ENCODE measurements at places on chromosomes 1 and 21.
A peak's percentile ranks its signal among the peaks of the same experiment; 100 is the strongest.

DNA sequence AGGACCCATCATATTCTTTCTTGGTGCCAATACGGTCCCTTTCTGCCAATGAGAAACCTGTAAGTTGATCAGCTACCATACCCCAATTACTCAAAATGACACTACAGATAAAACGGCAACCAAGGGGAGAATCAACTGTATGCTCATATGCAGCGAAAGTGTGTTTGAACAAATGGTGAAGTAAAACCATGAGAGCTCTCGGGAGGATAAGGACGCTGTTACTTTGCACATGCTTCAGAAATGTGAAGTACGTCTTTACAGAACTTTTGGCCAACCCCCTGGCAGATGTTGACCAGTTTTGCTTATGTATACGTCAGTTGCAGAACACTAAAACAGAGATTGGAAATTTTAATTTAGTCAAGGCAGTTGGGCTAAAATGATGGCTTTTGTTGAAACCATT, 79.6 kb downstream of the PROX1 start:
- DNase-seq = no peak

DNA sequence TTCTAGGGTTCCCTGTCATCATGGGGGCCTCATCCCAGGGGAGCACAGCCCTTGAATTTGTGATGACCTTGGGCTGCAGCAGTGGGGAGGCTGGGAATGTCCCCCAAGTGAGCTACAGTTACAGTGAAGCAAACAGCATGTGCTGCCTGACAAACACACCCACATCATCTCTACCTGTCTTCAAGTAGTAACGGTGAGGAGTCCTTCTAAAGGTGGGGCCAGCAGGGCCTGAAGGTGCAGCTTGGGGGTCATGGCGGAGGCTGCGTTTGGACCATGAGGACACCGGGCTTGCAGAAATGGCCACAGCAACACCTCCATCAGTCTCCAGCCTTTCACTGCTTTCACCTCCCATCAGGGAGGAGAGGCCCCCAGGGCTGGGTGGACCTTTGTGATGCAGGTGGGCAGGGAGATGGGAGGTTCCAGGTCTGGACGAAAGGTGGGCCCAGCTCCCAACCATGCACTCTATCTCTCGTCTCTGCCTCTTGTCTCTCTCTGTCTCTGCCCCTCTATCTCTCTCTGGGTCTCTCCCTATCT, 55.7 kb downstream of the WNT9A start:
- DNase-seq = no peak

- DNase-seq = no peak
Observed at GRCh38 chr1:226369110-226369509, 38.8 kb downstream of the PARP1 start.

DNA sequence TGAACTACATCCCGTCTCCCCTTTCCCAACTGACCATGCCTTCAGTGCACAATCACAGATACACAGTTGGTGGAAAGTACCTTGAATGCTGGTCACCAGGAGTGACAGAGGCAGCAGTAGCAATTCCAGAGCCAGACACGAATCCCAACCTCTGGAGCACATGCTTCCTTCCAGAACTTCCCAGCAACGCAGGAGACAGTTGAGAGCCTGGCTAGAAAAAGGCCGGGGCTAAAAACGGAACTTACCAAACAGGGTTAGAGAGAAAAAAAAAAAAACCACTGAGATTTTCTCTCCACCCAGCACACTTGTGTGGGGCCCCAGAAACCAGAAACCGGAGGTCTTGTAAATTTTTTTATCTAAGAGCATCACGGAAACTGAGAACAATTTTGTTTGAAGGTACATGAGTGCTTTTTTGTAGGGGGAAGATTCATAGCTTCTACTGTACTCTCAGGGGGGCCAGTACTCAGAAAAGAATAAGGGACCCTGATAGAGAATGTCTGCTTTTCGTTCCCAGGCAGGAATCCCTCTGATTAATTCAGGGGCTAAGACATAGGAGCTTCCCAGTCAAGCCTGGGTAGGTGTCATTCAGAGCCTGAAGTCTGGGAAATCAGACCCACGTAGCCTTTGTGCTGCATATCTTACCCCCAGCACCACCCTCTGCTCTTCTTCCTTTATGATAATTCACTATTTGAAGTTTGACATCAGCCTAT, at the start of gene CD48:
Gene CD48, minus strand, starts transcription at position 221 of the 710 bp plus-strand sequence. Its CDS starts 59 bp downstream, at position 162.
- peak; percentile 69 for DNase-seq

- DNase-seq = no peak
Observed at GRCh38 chr21:38851101-38851500, 45.4 kb downstream of the ETS2 start.

DNA sequence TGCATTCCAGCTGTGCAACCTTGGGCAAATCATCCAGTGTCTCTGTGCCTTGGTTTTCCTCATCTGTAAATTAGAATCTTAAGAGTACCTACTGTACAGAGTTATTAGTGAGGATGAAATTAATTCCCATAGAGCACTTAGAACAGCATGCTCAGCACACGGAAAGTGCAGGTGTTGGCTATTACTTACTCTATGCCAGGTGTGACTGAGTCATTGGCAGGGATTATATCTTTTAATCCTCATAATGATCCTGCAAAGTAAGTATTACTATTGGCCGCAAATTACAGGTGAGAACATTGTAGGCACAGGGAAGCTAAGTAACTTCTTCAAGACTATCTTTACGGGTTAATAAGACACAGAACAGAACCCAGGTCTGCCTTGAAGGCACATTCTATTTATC, 6.3 kb upstream of the UBE2U start:
- DNase-seq = no peak

- DNase-seq = peak; percentile 51
Observed at GRCh38 chr1:66503841-66504470, 30.0 kb upstream of the SGIP1 start.

DNA sequence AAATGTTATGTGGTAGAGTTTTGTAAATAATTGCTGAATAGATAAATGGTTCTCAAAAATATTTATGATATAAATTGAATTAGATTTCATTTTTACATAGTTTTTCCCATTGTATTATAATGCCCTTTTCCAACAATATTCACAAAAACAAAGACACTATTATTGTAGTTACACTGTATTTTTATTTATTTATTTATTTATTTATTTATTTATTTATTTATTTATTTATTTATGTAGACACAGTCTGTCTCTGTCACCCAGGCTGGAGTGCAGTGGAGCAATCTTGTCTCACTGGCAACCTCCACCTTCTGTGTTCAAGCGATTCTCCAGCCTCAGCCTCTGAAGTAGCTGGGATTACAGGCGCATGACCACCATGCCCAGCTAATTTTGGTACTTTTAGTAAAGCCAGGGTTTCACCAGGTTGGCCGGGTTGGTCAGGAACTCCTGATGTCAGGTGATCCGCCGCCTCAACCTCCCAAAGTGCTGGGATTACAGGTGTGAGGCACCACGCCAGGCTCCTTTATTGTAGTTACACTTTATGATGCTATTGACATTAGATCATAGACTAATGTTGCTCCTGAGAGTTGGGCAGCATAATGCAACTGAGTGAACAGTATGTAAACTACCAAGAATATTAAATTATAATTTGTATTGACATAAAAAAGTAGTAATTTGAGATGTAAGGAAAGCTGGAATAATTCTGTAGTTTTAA, 1430.0 kb upstream of the PRMT6 start:
- DNase-seq = no peak

DNA sequence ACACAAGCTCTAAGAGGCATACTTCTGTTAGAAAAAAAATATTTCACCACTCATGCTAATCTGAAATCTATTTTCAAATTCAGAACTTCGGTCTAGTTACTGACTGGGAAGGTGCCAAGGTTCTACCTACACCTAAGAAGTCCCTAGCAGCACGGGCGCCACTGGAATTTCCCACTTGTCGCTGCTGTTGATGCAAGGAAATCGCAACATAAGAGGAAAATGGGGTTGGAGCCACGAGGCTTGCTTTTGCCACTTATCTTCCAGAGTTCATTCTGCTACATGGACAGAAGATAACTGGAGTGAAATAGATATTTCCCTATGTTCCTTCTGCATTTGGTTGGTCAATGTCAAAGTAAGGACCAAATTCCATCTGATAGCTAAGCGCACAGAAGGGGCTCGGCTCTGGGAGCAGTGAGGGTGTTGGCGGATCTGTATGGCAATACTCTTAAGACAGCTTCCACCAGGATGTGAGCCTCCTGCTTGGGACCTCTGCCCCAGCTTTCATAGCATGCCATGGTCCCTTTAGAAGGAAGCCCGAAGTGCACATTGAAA, 47.2 kb downstream of the RCAN1 start:
- DNase-seq = no peak

DNA sequence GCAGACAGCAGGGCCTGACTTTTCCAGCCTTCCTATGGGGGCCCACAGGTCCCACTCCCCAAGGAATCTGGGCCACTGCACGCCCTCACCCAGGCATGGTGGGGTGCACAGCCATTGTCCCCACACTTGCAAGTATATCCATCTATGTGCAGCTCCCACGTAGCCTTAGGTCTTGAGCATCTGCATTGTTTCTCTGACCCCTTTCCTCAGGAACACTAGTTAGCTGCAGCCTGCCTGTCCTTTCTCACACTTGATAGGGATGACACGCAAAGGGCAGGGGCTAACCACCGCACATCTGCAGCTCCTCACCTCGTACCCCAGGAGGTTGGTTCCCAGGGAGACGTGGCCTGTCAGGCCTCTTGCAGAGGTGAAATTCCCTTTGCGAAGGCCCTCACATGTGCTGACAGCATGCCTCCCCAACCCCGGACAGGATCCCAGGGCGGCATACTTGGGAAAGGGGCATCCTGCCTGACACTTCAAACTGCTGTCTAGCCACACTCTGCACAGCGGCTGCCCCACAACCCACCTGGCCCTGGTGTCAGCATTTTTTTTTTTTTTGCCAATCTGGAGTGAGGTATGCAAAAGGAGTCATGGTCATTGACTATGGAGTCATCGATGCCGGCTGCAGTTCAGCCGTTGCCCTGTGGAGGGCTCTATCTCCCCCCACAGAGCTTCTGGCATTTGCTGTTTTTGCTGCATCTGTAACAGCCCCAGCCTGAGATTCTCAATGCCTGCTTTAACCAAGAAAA, 5.0 kb downstream of the JMJD4 start:
- peak; percentile 57 for DNase-seq

DNA sequence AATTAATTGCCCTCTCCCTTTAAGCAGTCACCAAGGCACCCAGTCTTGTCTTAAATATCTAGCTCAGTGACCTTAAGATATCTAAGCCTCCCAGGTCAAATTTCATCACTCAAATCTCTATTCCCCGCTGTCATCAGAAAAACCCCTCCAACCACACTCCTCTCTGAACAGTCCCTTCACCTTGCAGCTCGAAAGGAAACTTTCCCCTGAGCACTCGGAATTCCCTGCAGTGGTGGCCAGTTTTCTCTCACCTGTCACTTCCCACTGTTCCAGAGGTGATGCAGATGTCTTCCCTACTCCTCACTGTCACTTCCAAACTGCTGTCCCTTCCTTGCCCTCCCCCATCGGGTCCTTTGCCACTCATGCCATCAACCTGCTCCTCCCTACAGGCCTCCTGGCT, 15.3 kb upstream of the SSX2IP start:
- DNase-seq = no peak

GRCh38 chr1:239884796-239885195, 206.9 kb upstream of the FMN2 start:
- DNase-seq = no peak

DNA sequence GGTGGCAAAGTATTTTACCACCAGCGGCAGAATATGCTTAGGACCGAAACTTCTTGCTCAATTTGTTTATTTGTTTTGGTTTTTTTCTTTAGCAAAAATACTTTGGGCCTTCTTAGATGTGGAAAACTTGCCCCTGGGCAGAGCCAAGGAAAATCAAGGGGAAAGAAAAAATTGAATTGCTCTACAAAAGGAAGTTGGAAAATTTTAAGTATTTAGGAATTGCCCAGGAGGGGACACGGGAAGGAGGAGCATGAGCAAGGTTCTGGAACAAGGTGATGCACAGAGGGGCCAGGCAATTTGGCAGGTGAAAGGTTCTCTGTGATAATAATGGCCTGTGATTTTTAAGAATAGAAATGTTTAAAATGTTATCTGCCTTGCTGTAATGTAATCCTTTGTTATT, 28.6 kb downstream of the SGIP1 start:
- no peak for DNase-seq

DNA sequence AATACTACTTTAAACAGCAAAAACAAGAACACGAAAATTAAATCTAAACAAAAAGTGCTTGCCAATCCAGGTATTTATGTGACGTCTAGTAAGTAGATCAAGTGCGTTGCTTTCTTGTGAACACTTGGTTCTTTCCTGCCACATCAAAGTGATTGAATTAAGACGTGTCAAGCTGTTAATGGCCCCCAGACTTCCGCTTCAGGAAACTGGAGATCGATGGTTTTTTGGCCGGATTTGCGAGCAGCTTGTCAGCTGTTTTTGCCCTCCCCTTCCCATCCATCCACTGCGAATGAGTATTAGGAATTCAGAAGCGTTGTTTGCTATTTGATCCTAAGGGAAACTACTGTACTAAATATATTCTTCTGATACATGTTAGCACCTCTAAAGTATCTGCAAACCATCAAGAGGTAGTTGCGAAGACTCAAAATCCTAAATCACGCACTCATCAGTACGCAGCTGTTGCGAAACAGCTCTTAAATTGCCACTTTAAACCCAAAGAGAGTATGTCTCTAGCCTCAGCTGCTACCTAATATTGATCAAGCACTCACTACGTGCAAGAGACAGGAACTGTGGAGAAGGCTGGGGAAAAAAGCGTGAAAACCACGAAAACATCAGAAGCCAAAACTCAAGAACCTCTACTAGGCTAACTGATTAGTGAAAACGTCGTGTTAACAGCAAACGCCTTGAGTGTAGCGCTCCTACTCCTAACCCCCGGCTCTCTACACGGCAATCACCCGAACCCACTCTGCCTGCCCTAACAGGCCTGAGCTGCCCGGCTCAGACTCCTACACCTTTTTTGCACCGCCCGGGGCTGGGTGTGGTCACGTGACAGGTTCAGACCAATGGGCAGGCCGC, 473 bp upstream of the BRDT start:
- DNase-seq = no peak

DNA sequence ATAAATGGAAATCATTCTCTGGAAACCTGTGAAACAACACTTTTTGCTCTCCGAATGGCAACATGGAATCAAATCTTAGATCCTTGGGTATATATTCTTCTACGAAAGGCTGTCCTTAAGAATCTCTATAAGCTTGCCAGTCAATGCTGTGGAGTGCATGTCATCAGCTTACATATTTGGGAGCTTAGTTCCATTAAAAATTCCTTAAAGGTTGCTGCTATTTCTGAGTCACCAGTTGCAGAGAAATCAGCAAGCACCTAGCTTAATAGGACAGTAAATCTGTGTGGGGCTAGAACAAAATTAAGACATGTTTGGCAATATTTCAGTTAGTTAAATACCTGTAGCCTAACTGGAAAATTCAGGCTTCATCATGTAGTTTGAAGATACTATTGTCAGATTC, 45.7 kb downstream of the PTGFR start:
- no peak for DNase-seq

All from stimulated activated CD4-positive, alpha-beta T cell treated with anti-CD3 and anti-CD28 coated beads, Interleukin-15, amount 100 ng/mL, for 24 hours (primary cell).